Testis (tissue), 5 donors: ENCODE measurements at places on chromosomes 11 and 22.
A peak's percentile ranks its signal among the peaks of the same experiment; 100 is the strongest.

- no peaks in the 10 kb centered on the region for H3K36me3 ChIP-seq
- no peaks in the 10 kb centered on the region for H3K27me3 ChIP-seq
- no peak overlapping the region for H3K27ac ChIP-seq
- no peak for DNase-seq
- peaks cover 7% of the 10 kb centered on the region for H3K4me1 ChIP-seq
These were observed 2.4 kb upstream of the SLC15A3 start for GRCh38 chr11:60954421-60954820.

- DNase-seq, result no peak
- no peak overlapping the region for H3K27ac ChIP-seq
- H3K36me3 ChIP-seq, result no peaks in the 10 kb centered on the region
- H3K4me3 ChIP-seq, result no peak overlapping the region
These were observed 18.3 kb upstream of the MUC5B start for GRCh38 chr11:1204381-1205101.

DNA sequence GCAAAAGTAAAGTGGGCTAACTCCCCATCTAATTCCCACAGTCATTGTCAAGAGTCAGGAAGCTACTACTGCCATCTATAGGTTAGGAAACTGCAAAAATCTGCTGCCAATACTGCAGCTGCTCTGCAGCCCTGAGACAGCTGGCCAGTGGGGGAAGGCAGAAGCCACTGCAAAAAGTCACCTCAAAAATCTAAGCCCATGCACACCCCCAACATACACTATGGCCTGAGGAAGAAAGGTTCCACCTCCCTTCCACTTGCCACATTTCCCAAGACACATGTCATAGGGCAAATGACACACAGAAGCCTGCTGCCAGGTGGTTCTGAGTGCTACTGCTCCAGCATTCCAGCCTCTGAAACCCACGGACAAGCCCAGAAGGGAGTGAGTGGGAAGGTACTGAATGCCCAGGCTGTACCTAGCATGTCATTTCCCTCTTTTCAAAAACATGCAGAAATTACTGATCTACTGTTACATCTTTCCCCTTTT, 36.9 kb downstream of the DGCR2 start:
- no peaks in the 10 kb centered on the region for H3K36me3 ChIP-seq
- no peak for DNase-seq
- peaks cover 3% of the 10 kb centered on the region for H3K4me1 ChIP-seq
- H3K4me3 ChIP-seq, result no peak overlapping the region

DNA sequence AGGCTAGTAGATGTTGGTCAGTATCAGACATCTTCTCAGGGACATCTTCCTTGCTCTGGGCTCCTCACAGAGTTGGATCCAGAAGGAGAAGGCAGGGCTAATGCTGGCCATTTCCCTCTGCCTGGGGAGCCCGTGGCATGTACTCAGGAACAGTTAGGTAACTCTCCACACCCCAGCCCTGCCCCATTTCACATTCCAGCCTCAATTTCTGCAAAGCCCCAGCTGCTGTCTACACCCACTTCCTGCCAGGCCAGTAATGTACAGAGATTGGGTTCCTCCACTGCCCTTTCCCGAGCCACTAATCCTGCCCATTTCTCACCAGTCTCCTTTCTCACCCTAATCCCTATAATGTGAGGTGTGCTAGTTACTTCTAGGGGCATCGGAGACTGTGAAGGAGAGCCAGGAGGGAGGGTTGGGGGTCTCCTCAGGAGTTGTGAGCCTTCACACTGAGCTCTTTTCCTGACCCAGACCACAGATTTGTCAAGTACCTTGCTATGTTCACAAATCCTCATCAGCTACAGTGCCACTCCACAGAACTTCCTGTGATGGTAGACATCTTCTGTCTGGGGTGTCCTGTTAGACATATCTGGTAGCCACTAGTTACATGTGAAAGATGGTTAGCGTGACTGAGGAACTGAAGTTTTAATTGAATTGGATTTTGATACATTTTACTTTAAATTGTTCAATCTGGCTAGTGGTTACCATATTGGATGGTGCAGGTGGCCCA, 1.3 kb upstream of the SEC14L3 start:
- no peak overlapping the region for H3K27ac ChIP-seq
- H3K4me1 ChIP-seq, result no peaks in the 10 kb centered on the region

DNA sequence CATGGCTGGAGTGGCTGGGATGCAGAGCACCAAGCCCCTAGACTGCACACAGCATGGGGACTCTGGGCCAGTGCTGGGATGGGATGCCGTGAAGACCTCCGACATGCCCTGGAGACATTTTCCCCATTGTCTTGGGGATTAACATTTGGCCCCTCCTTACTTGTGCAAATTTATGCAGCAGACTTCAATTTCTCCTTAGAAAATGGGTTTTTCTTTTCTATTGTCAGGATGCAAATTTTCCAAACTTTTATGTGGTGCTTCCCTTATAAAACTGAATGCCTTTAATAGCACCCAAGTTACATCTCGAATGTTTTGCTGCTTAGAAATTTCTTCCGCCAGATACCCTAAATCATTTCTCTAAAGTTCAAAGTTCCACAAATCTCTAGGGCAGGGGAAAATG, 29.2 kb downstream of the RSF1 start:
- H3K4me3 ChIP-seq, result no peak overlapping the region
- H3K27me3 ChIP-seq, result no peaks in the 10 kb centered on the region
- H3K27ac ChIP-seq, result no peak overlapping the region
- no peak for DNase-seq

DNA sequence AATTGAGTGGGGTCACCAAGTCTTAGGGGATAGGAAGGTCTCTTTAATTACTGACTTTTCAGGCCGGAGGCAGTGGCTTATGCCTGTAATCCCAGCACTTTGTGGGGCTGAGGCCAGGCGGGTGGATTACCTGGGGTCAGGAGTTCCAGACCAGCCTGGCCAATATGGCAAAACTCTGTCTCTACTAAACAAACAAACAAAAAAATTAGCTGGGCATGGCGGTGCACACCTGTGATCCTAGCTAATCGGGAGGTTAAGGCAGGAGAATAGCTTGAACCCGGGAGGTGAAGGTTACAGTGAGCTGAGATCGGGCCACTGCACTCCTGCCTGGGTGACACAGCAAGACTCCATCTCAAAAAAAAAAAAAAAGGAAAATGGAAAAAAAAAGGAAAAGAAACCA, 1.8 kb upstream of the FANCF start:
- DNase-seq, result no peak
- H3K4me3 ChIP-seq, result no peak overlapping the region
- no peaks in the 10 kb centered on the region for H3K27me3 ChIP-seq
- no peaks in the 10 kb centered on the region for H3K36me3 ChIP-seq
- H3K27ac ChIP-seq, result no peak overlapping the region

DNA sequence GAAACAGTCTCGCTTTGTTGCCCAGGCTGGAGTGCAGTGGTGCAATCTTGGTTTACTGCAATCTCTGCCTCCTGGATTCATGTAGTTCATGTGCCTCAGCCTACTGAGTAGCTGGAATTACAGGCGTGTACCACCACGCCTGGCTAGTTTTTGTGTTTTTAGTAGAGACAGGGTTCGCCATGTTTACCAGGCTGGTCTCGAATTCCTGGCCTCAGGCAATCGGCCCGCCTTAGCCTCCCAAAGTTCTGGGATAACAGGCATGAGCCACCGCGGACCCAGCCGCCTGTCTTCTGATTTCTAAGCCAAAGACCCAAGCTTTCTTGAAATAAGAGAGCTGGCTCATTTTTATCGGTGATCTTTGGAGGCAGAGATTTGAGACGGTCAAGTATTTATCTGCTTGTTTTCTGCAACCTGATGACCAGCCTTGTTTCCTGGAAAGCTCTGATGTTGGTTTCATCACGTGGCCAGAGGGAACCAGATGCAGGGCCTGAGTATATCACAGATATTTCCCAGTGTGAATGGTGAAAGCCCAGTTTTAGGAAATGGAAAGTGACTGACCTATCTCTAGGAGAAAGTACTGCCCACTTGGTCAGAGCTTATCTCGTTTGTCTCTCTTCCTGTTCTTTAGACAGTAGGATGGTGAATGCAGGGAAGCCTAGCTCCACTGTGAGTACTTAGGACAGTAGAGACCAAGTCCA, 5.7 kb upstream of the SIDT2 start:
- H3K36me3 ChIP-seq, result no peaks in the 10 kb centered on the region
- no peaks in the 10 kb centered on the region for H3K27me3 ChIP-seq
- H3K4me3 ChIP-seq, result no peak overlapping the region
- peaks cover 17% of the 10 kb centered on the region for H3K4me1 ChIP-seq
- H3K27ac ChIP-seq, result peak overlapping the region; percentile 25
- DNase-seq, result peak; percentile 13

- no peaks in the 10 kb centered on the region for H3K4me1 ChIP-seq
- no peaks in the 10 kb centered on the region for H3K36me3 ChIP-seq
- DNase-seq, result no peak
- H3K27me3 ChIP-seq, result no peaks in the 10 kb centered on the region
- no peak overlapping the region for H3K4me3 ChIP-seq
These were observed 125.8 kb downstream of the ST3GAL4 start for GRCh38 chr11:126481303-126481680.

- DNase-seq, result no peak
- H3K27me3 ChIP-seq, result no peaks in the 10 kb centered on the region
- H3K36me3 ChIP-seq, result no peaks in the 10 kb centered on the region
- H3K27ac ChIP-seq, result no peak overlapping the region
- H3K4me1 ChIP-seq, result peaks cover 4% of the 10 kb centered on the region
These were observed 1390.5 kb downstream of the TBC1D22A start for GRCh38 chr22:48152916-48153315.

DNA sequence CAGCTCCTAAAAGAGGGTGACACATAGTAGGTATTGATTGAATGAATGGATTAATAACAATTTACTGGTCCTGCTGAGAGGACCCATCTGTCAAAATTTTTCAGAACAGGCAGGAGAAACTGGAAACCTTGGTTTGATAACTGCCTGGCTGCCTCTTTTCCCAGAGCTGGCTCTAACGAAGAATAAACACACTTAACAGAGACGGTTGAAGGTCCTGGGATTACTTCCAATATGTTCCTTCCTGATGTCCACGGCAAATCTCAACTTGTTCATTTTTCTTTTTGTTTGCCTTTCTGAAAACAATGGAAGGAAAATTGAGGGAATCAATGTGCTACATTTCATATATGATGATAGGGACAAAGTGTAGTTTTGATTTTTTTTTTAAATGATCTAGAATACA, 76.5 kb upstream of the SYT13 start:
- peaks cover 3% of the 10 kb centered on the region for H3K4me1 ChIP-seq
- DNase-seq, result no peak
- H3K27me3 ChIP-seq, result no peaks in the 10 kb centered on the region

DNA sequence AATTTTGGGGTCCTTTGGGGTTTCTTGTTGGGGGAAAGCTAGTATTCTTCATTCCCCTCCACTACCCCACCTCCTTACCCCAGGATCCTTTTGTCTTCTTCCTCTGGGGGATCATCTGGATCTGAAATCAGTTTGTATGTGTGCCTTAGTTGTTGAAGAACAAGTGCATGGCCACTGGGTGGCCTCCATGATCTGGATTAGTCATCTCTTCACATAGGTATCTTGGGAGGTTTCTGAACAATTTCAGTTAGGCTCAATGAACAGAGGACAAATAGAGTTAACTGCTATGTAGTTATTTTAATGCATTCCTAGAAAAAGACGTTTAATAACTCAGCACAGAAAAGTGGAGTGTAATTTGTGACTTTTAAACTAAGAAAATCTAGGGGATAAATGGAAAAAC, 7.1 kb upstream of the VWA5A start:
- no peak overlapping the region for H3K4me3 ChIP-seq
- DNase-seq, result peak; percentile 26
- no peaks in the 10 kb centered on the region for H3K36me3 ChIP-seq
- no peaks in the 10 kb centered on the region for H3K4me1 ChIP-seq
- H3K27ac ChIP-seq, result no peak overlapping the region

- H3K27me3 ChIP-seq, result no peaks in the 10 kb centered on the region
- H3K36me3 ChIP-seq, result no peaks in the 10 kb centered on the region
- H3K4me1 ChIP-seq, result peaks cover 1% of the 10 kb centered on the region
- H3K27ac ChIP-seq, result no peak overlapping the region
- DNase-seq, result no peak
- H3K4me3 ChIP-seq, result no peak overlapping the region
These were observed 41.2 kb upstream of the KLHL35 start for GRCh38 chr11:75474240-75474639.

DNA sequence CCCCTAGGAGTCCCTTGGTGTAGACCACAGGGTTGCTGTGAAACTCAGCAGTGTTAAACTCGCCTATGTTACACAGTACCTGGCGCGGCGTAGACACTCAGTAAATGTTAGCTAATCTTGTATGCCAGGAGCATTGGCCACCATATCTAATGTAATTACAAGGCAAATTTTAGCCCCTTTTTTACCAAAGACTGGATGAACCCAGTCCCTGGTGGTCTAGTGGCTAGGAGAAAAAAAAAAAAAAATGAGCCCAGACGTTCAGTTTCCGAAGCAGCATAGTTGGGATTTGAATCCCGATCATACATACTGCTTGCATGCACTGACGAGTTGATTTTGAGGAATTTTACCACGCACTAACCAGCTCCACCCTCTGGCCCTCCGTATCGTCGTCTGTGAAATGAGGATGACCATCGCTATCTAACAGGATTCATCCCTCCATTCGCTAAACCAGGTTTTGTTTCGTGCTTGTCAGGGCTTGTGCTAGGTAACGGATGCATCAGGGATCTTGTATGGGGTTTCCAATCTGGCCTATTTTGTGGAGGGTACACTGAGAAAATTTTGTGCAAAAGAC, 688 bp downstream of the PTS start:
- H3K4me1 ChIP-seq, result peaks cover 7% of the 10 kb centered on the region
- H3K27ac ChIP-seq, result peak overlapping the region; percentile 95
- no peak for DNase-seq
- H3K27me3 ChIP-seq, result no peaks in the 10 kb centered on the region
